ENCODE measurements at places on chromosomes 6 and 20. TPM values are rescaled to one million over a fixed set of nuclear protein-coding genes. Genes with fewer than 3 reads are reported as not detected.
A peak's percentile ranks its signal among the peaks of the same experiment; 100 is the strongest.

DNA sequence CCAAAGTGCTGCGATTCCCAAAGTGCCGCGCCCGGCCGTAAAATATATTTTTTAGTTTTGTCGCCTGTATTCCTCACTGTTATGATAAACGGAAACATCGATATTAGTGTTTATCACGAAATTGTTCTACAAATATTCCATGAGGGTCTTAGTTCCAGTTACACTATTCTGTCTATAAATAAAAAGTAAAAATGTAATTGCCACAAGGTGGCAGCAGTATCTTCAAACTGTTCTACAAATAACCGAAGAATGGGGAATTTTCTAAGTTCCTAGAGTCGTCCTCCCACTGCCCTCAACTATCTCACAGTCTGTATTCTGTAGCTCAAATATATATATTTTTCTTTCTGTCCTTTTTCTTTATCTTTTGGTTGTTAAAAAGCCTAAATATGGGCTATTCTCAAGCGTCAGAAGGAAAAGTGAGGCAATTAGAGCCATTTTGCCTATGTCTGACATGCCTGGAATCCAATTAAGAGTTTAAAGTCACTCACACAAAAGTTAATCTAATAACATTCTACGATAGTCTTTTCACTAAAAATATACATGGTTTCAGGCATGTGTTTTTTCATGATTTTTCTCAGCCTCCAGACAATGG, 14.2 kb upstream of the FAM162B start:
- no peaks in the 10 kb centered on the region for H3K36me3 ChIP-seq
- no peak overlapping the region for H3K27ac ChIP-seq
- H3K27me3 ChIP-seq, result no peaks in the 10 kb centered on the region
- H3K4me1 ChIP-seq, result no peaks in the 10 kb centered on the region

DNA sequence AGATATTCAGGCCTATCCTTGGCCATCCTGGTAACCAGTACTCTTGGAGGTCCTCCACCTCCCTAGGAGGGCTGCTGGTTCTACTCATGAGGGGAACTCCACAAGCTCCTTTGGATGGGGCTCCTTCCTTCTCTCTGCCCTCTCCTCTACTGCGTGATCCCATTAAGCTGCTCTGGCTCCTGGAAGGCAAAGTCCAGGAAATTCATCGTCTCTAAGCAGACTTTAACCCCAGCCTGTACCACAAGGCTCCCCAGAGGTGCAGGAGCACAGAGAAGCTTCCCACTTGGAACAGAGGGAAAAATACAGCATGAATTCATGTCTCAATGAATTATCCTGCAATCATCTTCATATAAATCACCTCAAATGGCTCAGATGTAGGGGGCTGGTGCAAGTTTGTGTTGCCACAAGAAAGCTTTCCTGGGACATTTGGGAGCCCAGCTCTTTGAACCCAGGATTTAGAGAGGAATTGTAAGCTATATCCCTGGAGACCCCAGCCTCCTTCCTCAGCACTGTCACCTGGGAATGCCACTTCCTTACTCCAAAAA, 355.4 kb downstream of the CDC5L start:
- no peak overlapping the region for H3K4me3 ChIP-seq
- no peak for DNase-seq
- H3K36me3 ChIP-seq, result no peaks in the 10 kb centered on the region

GRCh38 chr20:53809217-53809616, 215.6 kb upstream of the ZNF217 start:
- no peaks in the 10 kb centered on the region for H3K4me1 ChIP-seq
- H3K27me3 ChIP-seq, result no peaks in the 10 kb centered on the region
- no peak for DNase-seq
- H3K36me3 ChIP-seq, result no peaks in the 10 kb centered on the region
- no peak overlapping the region for H3K4me3 ChIP-seq
- H3K27ac ChIP-seq, result no peak overlapping the region

DNA sequence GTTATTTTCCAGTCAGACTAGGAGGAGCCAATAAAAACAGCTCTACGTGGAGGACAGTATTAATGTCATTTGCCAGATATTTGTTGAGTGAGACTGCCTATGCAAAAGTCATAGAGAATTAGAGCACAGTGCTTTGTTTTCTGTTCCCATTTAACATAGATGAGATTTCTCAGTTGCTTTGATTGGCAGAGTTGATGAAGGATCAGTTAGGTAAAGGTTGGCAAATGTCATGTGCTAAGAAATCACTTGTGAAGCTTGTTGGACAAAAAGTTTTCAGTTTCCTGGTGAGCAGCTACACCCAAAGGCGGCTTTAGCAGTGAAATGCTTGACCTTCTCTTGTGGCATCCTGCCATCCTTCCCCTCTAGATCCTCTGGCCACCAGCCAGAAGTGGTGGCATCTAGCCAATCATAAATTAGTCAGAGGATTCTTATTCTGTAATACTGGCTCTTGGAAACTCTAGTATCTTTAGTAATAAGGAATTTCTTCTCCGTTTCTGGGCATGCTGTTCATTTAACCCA, 37.0 kb downstream of the BCKDHB start:
- peaks cover 13% of the 10 kb centered on the region for H3K4me1 ChIP-seq
- no peak overlapping the region for H3K27ac ChIP-seq
- no peaks in the 10 kb centered on the region for H3K27me3 ChIP-seq
- H3K4me3 ChIP-seq, result no peak overlapping the region
- DNase-seq, result peak; percentile 49

Gene GRIK2
- 0.62 TPM for total RNA-seq

Gene BRD2
- total RNA-seq, result 173 TPM

Data from lower lobe of right lung (tissue), 2 donors.